ENCODE measurements at places on chromosomes 5 and 9.

DNA sequence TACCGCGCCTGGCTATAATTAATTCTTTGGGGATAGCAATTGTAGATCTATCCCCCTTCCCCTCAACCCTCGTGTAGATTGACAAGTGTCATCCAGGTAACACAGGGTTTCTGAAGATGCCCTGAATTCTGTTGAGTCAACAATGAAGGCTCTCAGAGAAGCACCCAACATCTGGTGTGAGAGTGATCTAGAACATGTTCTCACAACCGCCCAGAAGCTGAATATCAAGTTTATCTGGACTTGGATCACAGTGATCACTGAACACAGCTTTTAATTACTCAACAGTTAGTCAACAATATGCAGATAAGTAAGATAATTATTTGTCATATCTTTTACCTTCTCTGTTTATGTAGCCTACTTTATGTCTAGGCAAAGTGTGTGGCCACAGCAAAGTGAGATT, 204.2 kb upstream of the RGMB start:
- no peak for DNase-seq

GRCh38 chr9:74006935-74007334, 490.2 kb upstream of the RORB start:
- no peak for DNase-seq

- DNase-seq, result no peak
Observed at GRCh38 chr5:34523387-34523726, 132.8 kb upstream of the RAI14 start.

- no peak for DNase-seq
Observed at GRCh38 chr9:5002811-5003210, 17.7 kb downstream of the JAK2 start.

- peak; percentile 40 for DNase-seq
Observed at GRCh38 chr5:135497971-135498636, 37.7 kb downstream of the NEUROG1 start.

- DNase-seq, result no peak
Observed at GRCh38 chr9:22392523-22392922, 54.1 kb upstream of the DMRTA1 start.

DNA sequence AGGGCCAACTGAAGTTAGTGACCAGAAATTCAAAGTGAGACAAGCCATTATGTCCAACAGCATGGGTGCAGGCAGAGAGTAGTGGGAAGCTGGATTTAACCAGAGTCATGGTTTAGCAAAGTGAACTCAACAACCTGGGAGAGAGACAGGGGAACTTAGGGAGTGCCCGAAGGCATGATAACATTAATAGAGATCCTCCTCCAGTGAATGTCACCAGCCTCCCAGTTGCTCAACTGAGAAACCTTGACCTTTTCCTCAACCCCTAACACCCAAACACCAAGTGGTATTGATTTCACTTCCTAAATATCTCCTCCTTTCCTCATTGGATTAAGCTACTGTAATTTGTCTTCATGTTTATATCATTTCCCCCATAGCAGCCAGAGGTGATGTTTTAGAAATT, 42.6 kb downstream of the HMGCS1 start:
- no peak for DNase-seq

DNA sequence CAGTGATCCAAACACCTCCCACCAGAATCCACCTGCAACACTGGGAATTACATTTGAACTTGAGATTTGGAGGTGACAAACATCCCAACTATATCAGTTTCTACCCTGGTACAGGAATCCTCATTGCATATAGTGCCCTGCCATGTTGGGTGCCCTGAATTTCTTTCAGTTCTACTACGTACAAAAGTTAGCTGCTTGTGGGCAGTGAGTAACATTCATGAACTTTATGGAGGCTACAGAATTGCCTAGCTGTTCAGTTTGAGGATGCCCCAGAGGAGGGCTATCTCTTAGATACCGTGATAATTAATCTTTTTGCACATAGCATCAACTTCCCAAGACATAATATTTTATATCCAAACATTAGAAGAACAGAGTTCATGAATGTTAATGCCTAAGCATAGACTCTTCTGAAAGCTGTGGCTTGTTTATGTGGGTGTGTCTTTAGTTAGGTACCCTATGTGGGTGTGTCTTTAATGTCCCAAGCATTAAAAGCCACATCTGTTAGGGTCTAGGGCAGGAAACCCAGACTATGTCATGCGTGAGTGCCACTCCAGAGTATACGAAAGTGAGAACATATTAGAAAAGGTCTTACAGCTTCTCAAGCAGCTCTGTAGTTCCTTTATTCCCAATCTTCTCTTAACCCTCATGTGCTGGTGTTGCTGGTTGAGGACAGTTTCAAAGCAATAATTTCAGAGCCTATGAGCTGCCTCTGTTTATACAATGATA, 47.0 kb upstream of the CHD1 start:
- no peak for DNase-seq

GRCh38 chr9:79917421-79917820, 345.7 kb downstream of the TLE4 start:
- DNase-seq, result no peak

- no peak for DNase-seq
Observed at GRCh38 chr5:59542851-59543820, 350.4 kb downstream of the PDE4D start.

GRCh38 chr5:89816038-89816437, 593.5 kb downstream of the CETN3 start:
- no peak for DNase-seq
